ENCODE measurements at places on chromosomes 3 and 15. TPM values are rescaled to one million over a fixed set of nuclear protein-coding genes. Genes with fewer than 3 reads are reported as not detected.

IQCH gene
- total RNA-seq = 2.3 TPM

SENP8 gene
- total RNA-seq = 0.78 TPM

SIDT1 gene
- 14.0 TPM for total RNA-seq

SHISA5 gene
- 151 TPM for total RNA-seq

IL20RB gene
- 0.71 TPM for total RNA-seq

CNTN3 gene
- 9.7 TPM for total RNA-seq

TMEM207 gene
- total RNA-seq = not detected

RPL29 gene
- 642 TPM for total RNA-seq

ENTPD3 gene
- total RNA-seq = 3.0 TPM

- no peaks in the 10 kb centered on the region for H3K36me3 ChIP-seq
- no peak for DNase-seq
- H3K4me3 ChIP-seq = no peak overlapping the region
- no peak overlapping the region for H3K27ac ChIP-seq
- no peaks in the 10 kb centered on the region for H3K4me1 ChIP-seq
- no peaks in the 10 kb centered on the region for H3K27me3 ChIP-seq
Measured at GRCh38 chr3:113136071-113136470, 75.3 kb upstream of the BOC start.

- H3K27ac ChIP-seq = no peak overlapping the region
- H3K27me3 ChIP-seq = no peaks in the 10 kb centered on the region
- peak overlapping the region; percentile 70 for H3K4me3 ChIP-seq
- no peak for DNase-seq
- peaks cover 7% of the 10 kb centered on the region for H3K4me1 ChIP-seq
Measured at GRCh38 chr15:72319360-72319984, 485 bp downstream of the CELF6 start.

- H3K4me1 ChIP-seq = no peaks in the 10 kb centered on the region
- no peaks in the 10 kb centered on the region for H3K27me3 ChIP-seq
- DNase-seq = no peak
- H3K27ac ChIP-seq = no peak overlapping the region
- no peak overlapping the region for H3K4me3 ChIP-seq
Measured at GRCh38 chr15:83115831-83116565, 8.6 kb downstream of the TM6SF1 start.

DNA sequence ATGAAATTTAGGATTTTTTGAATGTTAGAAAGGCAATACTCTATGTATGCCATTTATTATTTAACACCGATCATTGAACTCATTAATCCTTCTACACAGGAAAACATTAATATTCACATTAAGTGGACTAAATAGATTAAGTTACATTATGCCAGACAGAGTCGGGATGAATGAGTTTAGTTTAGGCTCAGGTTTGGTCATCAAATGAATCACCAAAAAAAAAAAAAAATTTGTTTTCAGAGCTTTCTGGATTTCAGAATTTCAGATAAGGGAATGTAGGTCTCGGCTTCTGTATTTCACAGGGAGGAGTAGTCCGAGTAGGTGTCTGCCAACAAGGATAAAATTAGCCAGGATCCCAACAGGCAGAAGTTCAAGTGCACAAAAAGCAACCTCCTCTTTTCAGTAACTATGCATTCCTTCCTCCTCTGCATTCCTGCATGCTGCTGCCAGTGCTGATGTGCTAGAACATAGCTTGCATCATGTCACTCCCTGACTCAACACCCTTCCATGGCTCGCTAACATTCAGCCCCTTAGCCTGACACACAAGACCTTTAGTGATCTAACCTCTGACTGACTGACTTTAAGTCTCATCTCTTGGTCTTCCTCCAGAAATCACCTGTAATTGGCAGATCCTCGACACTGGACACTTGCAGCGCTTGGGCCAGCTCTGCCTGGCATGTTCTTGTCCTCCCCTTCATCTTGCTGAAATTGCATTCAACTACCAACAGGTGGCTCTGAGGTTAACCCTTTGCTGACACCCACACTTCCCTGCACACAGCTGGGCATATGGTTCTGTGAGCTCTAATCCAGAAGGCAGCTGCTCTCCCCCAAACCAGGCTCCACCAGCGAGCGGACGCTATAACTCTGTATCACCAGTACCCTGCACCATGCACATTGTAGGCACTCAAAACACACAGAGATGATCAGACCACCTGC lies 145.4 kb upstream of the PROK2 start:
- no peak for DNase-seq
- H3K4me3 ChIP-seq = no peak overlapping the region
- H3K36me3 ChIP-seq = no peaks in the 10 kb centered on the region
- H3K27me3 ChIP-seq = no peaks in the 10 kb centered on the region

DNA sequence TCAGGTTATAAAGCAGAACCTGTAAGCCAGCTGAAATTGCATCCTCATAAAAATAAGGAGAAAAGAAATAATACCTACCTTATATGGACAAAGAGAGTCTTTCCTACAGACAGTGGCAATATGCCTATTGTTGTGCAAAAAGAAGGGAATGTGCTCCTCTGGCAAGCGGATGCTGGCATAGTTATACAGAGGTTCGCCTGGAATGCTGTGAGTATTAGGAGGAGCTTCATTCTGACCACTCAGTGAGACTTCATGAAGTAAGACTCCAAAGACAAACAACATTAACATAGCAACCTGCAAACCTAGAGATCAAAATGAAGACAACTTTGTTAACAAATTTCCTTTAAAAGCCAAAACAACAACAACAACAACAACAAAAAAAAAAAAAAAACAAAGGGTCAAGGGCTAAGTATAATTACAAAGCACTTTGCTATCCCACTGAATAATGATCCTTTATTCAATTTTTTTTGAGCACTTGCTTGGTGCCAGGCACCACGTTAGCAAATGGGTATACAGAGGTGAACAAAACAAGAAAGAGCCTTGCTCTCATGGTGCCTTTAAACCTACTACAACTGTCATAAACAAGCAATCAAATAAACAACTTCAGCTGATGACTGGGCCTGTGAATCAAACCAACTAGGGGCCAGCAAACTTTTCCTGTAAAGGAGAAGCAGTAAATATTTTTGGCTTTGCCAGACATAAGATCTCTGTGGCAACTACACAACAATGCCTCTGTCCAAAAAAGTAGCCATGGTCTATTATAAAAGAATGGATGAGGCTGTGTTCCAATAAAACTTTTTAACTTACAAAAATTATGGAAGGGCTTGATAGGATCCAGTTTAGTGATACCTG lies 3.7 kb downstream of the EOGT start:
- no peaks in the 10 kb centered on the region for H3K27me3 ChIP-seq
- peak overlapping the region; percentile 96 for H3K4me3 ChIP-seq
- H3K4me1 ChIP-seq = peaks cover 40% of the 10 kb centered on the region
- peaks cover under 1% of the 10 kb centered on the region for H3K36me3 ChIP-seq
- peak overlapping the region; percentile 100 for H3K27ac ChIP-seq

GRCh38 chr3:31704591-31705179 lies 172.0 kb downstream of the STT3B start:
- no peaks in the 10 kb centered on the region for H3K27me3 ChIP-seq
- H3K27ac ChIP-seq = no peak overlapping the region
- peaks cover 11% of the 10 kb centered on the region for H3K4me1 ChIP-seq
- no peak for DNase-seq
- H3K4me3 ChIP-seq = no peak overlapping the region
- peaks cover 6% of the 10 kb centered on the region for H3K36me3 ChIP-seq

- peaks cover 98% of the 10 kb centered on the region for H3K4me1 ChIP-seq
- DNase-seq = no peak
- H3K27me3 ChIP-seq = no peaks in the 10 kb centered on the region
- peaks cover 54% of the 10 kb centered on the region for H3K36me3 ChIP-seq
- H3K27ac ChIP-seq = peak overlapping the region; percentile 94
Measured at GRCh38 chr3:123686251-123686650, 101.4 kb upstream of the HACD2 start.

GRCh38 chr15:78691851-78692421 lies 50.9 kb upstream of the CHRNB4 start:
- no peak overlapping the region for H3K4me3 ChIP-seq
- no peaks in the 10 kb centered on the region for H3K27me3 ChIP-seq
- H3K27ac ChIP-seq = no peak overlapping the region
- H3K4me1 ChIP-seq = no peaks in the 10 kb centered on the region
- no peak for DNase-seq
- no peaks in the 10 kb centered on the region for H3K36me3 ChIP-seq

DNA sequence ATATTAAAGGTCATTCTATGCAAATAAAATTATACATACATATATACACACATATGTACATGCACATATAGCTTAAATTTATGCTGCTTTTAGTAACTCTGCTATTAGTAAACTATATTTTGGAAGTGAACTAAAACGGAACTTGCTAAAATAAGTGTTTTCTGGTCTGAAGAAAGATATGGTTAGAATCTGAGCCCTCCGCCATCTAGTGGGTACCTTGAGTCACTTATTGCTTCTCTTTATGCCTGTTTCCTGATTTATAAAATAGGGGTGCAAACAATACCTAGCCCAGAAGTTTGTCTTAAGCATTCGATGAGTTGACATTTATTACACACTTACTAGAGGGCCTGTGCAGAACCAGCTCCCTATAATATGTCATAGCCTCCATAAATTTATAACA lies 255.7 kb downstream of the CNTN6 start:
- H3K4me1 ChIP-seq = no peaks in the 10 kb centered on the region
- H3K36me3 ChIP-seq = no peaks in the 10 kb centered on the region
- no peaks in the 10 kb centered on the region for H3K27me3 ChIP-seq
- no peak overlapping the region for H3K27ac ChIP-seq
- H3K4me3 ChIP-seq = no peak overlapping the region

- no peaks in the 10 kb centered on the region for H3K27me3 ChIP-seq
- H3K36me3 ChIP-seq = no peaks in the 10 kb centered on the region
- H3K4me3 ChIP-seq = no peak overlapping the region
- no peaks in the 10 kb centered on the region for H3K4me1 ChIP-seq
Measured at GRCh38 chr3:52982839-52983238, 63.0 kb downstream of the SFMBT1 start.

- no peaks in the 10 kb centered on the region for H3K36me3 ChIP-seq
- H3K4me1 ChIP-seq = no peaks in the 10 kb centered on the region
- H3K4me3 ChIP-seq = no peak overlapping the region
- H3K27ac ChIP-seq = no peak overlapping the region
- DNase-seq = no peak
- no peaks in the 10 kb centered on the region for H3K27me3 ChIP-seq
Measured at GRCh38 chr3:38062809-38063208, 23.8 kb downstream of the DLEC1 start.

DNA sequence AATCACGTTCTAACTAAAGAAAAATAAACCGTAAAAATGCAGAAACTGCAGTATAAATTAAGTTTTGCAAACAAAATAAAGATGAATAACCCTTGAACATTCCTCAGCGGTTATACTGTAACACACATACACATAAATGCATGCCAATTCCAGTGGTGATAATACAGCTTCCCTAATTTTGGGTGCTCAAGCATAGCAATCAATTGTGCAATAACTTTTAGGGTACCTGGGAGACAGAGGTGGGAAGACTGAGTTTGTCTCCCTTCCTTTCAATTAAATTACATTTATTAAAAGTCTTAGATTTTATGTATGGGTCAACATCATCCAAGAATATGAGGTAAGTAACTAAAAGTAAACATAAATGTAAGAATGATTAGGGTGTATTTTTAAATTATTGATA lies 71.8 kb downstream of the SETD2 start:
- H3K4me1 ChIP-seq = no peaks in the 10 kb centered on the region
- H3K36me3 ChIP-seq = peaks cover 11% of the 10 kb centered on the region
- no peak overlapping the region for H3K27ac ChIP-seq
- no peak for DNase-seq
- H3K27me3 ChIP-seq = no peaks in the 10 kb centered on the region

DNA sequence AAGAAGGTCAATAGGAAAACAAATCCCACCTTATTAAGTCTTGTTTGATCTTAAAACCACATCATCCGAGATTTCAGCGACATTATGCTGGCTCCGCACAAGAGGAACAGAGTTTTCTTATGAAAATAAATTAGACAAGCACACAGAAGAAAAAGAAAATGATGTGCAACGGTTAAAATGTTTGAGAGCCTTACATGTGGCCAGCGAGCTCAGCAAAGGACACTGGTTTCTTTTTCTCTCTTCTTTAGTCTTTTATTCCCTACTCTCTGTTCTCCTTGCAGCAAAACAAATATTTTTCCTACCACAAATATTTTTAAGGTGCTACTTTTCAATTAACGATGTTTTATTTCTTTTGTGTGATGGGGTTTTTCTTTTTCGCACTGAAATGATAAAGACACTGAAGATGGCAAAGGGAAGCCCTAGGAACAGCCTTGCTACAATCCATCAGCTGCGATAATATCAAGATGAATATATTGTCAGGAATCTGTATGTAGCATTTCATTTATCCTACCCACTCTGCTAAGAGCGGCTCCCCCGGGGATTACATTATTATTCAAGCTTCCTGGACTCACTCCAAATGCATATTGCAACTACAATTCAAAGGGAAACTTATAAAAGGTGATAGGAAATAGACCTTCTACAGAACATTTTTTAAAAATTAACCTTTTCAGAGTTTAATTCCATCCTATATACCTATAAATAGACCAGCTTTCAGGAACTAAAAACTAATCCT lies 72.9 kb downstream of the ANXA2 start:
- no peak for DNase-seq
- H3K4me1 ChIP-seq = no peaks in the 10 kb centered on the region
- H3K27ac ChIP-seq = no peak overlapping the region
- H3K27me3 ChIP-seq = no peaks in the 10 kb centered on the region

DNA sequence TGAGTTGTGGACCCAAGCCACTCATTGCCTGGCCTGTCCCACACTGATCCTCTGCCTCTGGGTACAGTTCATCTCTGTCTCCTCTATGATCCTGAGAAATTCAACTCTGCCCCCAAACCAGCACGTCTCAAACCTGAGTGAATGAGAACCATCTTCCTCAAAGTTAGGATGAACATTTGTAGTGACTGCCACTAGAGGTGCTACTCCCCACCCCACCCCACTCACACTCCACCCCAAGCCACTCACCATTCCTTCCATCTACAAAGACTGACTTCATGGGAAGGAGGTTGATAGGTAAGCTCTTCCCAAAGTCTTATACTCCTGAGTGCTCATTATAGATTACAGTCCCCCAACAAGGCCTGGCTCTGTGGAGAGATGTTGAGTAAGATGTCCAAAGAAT lies 43.8 kb downstream of the NEK10 start:
- H3K36me3 ChIP-seq = no peaks in the 10 kb centered on the region
- no peak overlapping the region for H3K27ac ChIP-seq
- H3K4me3 ChIP-seq = no peak overlapping the region
- H3K27me3 ChIP-seq = no peaks in the 10 kb centered on the region

- H3K27me3 ChIP-seq = no peaks in the 10 kb centered on the region
- H3K27ac ChIP-seq = peak overlapping the region; percentile 67
- no peaks in the 10 kb centered on the region for H3K36me3 ChIP-seq
- peaks cover 34% of the 10 kb centered on the region for H3K4me1 ChIP-seq
- no peak for DNase-seq
Measured at GRCh38 chr3:107679921-107680320, 157.2 kb downstream of the BBX start.

DNA sequence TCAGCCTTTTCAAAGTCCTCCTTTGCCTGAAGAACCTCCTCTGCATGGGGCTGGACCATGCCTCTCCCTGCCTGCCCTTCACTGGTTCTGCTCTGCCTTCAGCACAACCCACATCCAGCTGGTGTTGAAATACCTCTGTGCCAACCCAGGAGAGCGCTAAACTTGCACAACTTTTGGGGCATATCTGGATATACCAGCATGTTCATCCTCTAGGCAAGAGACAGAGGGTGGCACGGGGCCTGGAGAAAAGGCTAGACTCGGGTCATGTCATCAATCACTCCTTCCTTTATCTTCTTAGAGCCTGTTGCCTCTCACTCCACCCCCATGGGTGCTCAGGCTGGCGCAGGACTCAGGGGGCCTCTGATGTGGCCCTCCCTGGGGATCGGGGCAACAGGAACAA lies 4.8 kb downstream of the SEMA4B start:
- H3K36me3 ChIP-seq = no peaks in the 10 kb centered on the region
- DNase-seq = no peak
- H3K27me3 ChIP-seq = no peaks in the 10 kb centered on the region
- no peak overlapping the region for H3K4me3 ChIP-seq

GRCh38 chr15:63107895-63108546 lies 13.6 kb upstream of the LACTB start:
- H3K4me3 ChIP-seq = no peak overlapping the region
- no peak for DNase-seq
